ENCODE measurements at places on chromosomes 7 and 10.

DNA sequence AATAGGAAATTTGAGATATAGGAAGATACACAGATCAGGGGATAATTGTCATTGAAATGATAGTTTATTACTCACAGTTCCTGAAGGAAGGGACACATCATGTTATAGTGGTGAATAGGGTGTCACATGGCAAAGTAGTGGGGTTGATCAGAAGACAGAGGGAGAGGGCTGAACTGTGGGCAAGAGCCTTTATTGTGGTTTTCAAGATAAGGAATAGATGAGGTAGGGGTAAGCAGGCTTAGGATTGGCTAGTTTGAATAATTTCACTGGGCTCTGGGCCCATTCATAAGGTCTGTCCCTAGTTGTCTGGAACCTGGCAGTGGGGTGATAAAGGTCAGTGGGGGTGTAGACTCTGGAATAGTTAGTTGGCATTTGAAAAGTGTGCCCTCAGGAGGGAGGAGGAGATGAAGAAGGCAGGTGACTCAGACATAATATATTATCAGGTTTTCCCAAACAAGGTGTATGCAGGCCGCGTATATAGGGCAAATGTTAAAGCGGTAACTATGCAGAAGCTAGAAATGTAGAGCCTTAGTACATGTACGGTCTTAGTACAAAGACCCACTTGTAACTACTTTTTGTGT is 18.5 kb downstream of the FGL2 start:
- DNase-seq = no peak

DNA sequence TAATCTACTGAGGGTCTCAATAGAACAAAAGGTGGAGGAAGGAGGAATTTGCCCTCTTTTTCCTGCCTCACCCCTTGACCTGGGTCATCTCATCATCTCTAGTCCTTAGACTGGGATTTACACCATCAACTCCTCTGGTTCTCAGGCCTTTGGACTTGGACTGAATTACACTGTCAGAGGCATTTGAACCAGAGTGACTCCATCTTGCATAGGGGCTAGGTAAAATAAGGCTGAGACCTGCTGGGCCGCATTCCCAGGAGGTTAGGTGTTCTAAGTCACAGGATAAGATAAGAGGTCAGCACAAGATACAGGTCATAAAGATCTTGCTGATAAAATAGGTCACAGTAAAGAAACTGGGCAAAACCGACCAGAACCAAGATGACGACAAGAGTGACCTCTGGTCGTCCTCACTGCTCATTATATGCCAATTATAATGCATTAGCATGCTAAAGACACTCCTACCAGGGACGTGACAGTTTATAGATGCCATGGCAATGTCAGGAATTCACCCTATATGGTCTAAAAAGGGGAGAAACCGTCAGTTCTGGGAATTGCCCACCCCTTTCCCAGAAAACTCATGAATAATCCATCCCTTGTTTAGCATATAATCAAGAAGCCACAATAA is 84.0 kb downstream of the C1GALT1 start:
- DNase-seq = no peak

DNA sequence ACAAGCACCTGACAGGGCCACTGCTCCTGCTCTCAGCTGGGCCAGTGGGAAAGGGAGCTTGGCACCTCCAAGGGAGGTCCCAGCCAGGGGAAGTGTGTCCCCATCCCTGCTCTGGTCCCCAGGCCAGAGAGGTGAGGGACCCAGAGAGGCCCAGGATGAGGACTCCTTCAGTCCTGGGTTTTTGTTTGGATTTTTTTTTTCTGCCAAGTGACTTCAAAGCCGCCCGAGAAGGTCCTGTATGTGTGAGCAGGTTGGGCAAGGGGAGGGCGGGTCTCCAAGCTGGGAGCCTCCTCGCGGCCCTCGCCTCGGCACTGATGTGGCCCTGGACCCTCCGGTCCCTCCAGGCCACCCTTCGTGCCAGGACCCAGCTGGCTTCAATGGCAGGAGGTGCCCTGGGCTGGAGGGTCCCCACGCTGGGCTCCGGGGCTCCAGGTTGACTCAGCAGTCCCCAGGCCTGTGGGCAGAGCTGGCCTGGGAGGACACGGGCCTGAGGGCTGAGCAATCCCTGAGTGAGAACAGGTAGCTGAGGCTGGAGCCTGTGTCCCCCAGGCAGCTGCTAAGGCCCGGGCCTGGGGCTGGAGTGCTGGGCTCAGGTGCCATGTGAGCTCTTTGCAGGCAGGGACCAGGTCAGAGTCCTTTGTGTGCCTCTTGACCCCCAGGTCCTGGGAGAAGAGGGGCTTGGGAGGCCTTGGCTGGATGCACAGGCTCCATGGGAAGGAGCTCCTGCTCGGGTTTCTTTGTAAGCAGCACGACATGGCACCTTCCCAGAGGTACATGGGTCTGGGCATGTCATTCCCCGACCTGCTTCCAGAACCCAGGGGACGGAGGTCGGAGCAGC is 140.6 kb downstream of the FAM53B start:
- DNase-seq = no peak

DNA sequence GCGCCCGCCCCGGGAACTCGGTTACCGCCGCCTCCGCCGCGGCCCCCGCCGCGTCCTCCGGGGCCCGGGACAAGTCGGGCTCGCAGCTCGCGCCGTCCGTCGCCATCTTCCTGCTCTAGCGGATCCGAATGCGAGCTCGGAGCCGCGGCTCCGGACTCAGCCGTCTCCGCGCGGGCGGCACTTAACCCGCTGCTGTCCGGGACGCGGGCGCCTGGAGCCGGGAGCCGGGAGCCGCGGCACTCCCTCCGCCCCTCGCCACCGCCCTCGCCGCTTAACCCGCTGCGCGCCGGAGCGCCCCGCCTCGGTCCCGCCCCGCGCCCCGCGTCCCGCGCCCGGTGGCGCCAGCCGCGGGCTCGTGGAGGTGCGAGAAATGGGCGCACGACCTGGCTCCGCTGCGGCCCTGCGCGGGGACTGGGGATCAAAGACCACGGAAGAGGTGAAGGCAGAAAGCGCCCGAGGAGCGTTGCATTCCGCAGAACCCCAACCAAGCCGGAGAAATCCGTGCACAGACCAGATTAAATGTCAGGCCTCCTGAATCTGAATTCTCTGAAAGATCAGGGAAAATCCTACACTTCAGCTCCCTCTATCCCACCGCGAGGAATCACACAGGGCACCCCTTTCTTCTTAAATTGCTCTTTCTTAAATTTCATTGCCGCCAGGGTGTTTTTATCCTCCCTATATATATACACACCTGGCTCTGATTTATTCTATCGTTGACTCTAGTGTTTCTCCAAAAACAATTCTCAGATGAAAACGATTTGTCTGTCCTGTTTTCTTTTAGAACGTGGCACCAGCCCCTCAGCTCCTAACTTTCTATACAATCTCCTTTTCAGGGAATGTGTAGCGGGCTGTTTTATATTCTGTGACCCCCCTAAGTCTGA is at the start of gene CTTNBP2:
Gene CTTNBP2, minus strand, starts transcription at position 132 of the 881 bp plus-strand sequence. Its CDS starts 26 bp downstream, at position 106.
- no peak for DNase-seq

DNA sequence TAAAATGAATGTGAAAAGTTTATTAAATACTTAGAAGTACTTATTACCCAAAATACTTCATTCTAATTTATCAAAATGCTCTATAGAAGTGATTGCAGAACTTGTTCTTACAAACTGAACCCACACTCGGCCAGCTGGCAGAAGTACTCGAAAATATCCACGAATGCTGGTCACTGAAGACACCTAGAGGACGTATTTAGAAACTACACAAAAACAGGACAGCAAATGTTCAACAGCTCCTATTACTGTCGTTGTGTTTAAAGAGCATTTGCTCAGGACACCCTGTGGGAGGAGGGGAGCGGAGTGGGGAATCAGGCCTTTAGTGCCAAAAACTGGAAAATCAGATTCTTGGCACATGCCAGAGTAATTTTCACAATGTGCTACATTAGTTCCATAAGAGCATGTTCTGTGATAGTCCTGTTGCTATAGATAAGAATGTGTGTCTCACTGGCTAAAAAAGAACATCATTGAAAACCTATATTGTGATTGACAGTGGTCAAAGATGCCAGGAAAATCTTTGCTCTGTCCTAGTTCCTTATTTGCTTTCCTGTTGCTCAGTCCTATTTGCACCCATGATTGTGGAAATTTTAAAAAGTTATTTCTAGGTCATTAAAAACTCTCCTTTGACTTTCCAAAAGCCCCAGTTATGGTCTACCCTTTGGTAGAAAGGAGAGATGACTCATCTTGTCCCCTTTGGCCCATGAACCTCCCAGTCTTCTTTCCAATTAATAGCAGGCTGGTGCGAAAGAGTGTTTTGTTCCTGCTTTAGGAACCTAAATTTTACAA is 49.0 kb upstream of the NRBF2 start:
- DNase-seq = peak; percentile 79

- no peak for DNase-seq
Measured at GRCh38 chr10:131921184-131921583, 20.4 kb downstream of the PPP2R2D start.

DNA sequence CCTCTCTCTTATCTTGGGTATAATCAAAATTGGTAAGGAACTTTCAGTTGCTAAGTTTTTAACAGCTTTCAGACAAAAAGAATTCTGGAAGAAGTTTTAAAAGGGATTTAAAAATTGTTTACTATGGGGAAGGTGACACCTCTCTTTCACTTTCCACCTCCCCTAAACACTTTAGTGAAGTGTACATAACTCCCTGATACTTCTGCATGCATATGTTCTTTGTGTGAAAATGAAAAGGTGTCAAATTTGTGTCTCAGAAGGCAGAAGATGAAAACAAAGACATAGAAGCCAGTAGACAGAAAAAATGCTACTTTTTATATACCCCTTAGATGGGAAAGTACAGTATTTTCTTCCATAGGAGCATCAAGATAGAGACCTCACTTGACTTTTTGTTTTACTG is 117.8 kb downstream of the TMEM26 start:
- DNase-seq = no peak

DNA sequence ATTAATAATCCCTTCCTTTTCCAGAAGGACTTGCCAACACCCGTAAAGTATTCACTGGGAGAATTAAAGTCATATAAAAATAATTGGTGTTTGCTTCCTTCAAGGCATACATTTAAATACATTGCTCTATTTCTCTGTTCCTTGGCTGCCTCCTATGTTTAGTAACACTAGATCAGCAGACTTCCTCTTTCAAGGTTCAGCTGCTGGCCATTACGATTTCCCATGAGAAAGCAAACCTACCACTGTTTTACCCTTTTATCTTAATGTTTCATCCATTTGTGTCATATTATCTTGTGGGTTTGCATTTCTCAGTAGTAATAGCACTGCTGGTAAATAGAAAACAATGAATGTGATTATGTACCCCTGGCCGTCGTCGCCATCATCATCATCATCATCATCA is 313.8 kb upstream of the BMPER start:
- no peak for DNase-seq

- DNase-seq = no peak
Measured at GRCh38 chr10:80540981-80541750, 3.5 kb downstream of the SH2D4B start.

GRCh38 chr7:32661501-32661900 is 166.2 kb downstream of the AVL9 start:
- DNase-seq = no peak

DNA sequence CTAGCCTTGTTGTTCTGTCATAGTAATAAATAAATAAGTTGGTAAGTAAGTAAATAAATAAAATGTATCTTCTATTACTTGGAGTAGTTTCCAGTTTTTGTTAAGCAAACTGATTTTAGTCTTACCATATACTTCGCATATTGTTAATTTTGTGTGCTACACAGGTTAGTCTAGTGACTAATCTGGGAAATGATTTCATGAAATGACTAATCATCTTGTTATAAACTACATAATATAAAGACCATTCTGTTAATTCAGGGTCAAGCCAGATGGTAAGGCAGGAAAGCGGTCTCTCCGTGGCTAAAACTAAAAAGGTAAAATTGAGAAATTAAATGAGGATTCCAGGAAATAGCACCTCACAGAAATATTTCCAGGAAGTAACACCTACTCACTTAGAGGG is 58.5 kb upstream of the FOXP2 start:
- no peak for DNase-seq

- DNase-seq = no peak
Measured at GRCh38 chr10:71472466-71472865, 75.7 kb downstream of the CDH23 start.

- no peak for DNase-seq
Measured at GRCh38 chr10:62402508-62402907, 28.3 kb downstream of the ZNF365 start.

GRCh38 chr7:92423710-92424131 is 23.6 kb upstream of the GATAD1 start:
- peak; percentile 26 for DNase-seq

DNA sequence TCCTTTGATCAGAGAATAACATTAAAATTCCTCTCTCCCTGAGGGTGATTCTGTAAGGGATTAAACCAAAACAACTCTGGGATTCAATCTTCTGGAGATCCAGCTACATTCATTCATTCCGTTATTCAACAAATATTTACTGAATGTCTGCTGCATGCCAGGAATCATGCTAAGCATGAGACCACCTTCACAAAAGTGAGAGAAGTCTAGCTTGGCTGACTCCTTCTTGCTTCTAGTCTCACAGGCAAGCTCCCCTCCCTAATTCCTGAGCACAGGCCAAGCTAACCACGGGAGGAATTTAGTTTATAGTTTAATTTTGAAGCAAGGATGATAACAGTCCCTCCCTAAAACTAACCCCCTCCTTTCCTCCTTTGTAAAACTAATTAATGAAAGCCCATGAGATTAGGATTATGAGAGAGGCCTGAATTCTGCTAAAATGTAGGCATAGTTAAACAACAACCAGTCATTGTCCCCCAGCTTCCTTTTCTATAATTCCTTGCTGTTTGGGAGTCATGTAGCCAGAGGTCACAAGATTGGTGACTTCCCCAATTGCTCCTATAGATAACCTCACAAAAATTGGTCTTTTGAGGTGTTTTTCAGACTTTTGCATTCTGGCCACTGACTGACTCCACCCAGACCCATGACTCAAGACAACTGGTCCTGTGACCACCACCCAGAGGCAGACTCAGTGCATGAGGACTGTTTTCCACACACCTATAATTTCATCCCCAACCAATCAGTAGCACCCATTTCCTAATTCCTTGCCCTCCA is 113.5 kb downstream of the ITGB8 start:
- peak; percentile 95 for DNase-seq

DNA sequence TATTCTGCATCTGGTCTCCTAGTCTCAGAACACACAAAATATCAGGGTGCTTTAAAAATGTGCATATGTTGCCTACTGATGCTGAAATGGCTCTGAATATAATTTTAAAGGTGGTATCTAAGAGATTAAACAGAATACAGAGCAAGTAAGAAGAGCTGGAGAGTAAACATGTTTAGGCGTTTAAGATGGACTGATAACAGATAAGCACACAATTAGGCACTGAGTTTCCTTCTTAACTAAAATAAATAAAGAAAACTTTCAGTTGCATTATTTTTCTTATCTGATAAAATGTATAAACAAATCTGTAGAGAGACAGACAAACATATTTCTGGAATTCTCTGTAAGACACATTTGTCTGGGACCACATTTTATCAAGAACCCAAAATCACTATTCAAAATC is 35.6 kb upstream of the DGKB start:
- DNase-seq = no peak

GRCh38 chr10:102460836-102461186 is 9.5 kb upstream of the C10orf95 start:
- no peak for DNase-seq

Measured in inflammatory macrophage treated with lipopolysaccharide for 1 hour (primary cell).